ENCODE measurements at places on chromosomes 6 and 20.

DNA sequence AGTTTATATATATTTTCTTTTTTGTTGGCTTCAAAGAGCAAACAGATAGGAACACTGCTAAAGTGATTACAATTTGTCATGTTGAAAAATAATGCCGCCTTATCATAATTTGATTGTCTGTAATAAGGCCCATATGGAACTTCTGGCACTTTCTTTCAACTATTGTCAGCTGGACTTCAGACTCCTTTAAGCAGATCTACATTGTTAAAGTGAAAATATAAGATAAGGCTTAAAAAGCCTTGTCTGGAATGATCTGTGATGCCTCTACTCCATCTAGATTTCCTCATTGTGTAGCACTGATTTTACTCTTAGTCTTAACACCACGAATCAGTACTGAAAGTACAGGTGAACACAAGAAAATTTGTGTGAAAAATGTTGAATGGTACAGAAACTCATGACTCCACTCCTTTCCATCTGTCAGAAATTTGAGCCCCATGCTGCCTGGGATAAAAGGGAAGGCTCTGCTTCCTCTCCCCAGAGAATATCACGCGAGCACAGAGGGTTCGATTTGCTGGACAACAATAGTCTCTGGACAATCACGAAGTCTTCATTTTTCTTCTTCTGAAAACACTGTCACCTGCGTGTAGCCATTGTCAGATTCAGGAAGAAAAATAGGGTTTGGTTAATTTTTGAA lies 56.0 kb downstream of the BCAS1 start:
- DNase-seq, result no peak

DNA sequence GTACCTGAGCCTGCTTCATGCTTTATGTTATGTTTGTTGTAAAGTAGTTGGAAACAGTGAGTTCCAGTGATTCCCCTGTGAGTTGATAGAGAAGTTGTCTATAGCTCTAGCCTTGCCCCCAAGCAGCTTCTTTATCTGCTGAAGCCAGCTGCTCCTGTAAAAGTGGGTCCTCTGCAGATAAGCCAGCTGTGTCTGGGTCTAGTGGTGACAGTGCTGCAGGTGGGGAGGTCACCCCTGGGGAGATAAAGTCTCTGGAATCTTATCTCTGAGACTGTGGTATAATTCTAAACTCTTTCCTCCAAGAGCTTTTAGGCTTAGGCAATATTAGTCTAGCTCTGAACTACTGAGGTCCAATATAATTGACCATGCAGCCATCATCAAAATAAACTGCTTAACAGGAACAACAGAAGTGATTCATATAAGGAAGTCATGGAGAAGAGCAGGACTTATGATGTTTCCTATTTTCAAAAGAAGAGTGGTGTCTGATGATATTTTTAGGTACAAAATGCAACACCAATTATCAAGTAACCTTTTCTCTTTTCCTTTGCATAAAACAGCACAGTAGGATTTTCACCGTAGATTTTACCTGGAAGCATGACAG lies 44.2 kb upstream of the TMEM217 start:
- no peak for DNase-seq

GRCh38 chr20:41098703-41099250 lies 38.6 kb upstream of the PLCG1 start:
- DNase-seq, result no peak

DNA sequence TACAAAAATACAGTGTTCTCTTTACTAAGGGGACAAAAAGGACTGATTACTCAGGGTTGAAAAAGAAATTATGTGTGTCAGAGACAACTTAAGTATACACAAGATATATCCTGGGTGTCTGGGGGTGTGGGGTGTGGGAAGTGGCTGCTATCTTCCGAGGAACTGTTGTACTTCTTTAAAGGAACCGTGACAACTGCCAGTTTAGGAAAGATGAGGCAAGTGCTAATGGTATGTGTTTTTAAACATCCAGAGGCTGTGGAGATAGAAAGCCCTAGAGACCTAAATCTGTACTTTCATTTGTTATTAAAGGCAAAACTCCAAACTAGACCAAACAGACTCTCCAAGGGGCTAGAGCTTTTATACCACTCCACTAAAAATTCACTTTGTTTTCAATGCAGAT lies 95.6 kb downstream of the SNAP25 start:
- peak; percentile 21 for DNase-seq

- no peak for DNase-seq
Measured at GRCh38 chr6:55868176-55868575, 7.2 kb downstream of the BMP5 start.

- no peak for DNase-seq
Measured at GRCh38 chr6:31208506-31208905, 38.0 kb upstream of the POU5F1 start.

DNA sequence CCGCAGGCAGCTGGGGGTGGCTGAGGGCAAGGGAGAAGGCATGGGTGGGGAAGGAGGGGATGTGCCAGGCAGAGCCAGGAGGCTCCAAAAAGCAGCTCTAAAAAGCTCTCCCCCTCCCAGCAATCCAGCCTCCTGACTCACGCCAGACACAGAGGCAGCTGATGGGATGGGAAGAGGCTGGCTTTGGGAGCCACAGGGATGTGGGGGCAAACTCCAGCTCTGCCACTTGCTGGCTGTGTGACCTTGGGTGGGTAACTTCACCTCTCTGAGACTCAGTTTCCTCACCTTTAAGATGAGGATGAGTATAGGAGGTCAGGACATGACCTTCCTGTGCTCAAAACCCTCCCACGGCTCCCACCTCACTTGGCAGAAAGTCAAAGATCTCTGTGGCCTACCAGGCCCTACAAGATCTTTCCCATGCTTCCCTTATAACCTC lies 148.9 kb downstream of the CEBPB start:
- DNase-seq, result no peak

- no peak for DNase-seq
Measured at GRCh38 chr6:147618927-147619326, 110.4 kb downstream of the SAMD5 start.

GRCh38 chr6:154361476-154361875 lies 4.9 kb upstream of the IPCEF1 start:
- no peak for DNase-seq

- DNase-seq, result no peak
Measured at GRCh38 chr6:109875973-109876372, 102.1 kb upstream of the GPR6 start.

DNA sequence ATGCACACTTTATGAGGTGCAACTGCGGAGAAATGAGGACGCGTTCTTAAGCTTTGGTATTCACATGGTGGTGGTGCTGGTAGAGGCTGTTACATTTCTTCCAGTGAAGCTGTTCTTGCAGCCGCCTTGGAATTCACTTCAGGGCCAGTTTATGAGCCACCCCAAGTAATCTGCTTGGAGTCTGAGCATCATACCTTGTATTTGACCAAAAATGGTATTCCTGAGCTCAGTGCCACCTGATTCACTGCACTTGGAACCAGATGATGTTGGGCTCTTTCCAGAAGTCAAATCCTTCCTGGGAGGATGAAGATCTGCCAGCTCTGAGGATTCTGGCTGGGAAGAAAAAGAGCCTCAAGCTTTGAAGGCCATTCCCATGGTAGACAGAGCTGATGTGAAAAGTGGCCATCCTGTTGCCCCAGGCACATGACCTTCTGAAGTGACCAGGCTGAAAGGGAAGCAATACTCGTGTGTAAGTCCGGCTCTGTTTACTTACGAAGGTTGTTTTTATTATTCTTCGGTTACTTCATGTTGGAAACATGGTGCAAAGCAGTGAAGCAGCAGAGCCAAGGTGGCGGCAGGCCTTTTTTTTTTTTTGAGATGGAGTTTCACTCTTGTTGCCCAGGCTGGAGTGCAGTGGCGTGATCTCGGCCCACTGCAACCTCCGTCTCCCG lies 7.7 kb downstream of the MANBAL start:
- no peak for DNase-seq

DNA sequence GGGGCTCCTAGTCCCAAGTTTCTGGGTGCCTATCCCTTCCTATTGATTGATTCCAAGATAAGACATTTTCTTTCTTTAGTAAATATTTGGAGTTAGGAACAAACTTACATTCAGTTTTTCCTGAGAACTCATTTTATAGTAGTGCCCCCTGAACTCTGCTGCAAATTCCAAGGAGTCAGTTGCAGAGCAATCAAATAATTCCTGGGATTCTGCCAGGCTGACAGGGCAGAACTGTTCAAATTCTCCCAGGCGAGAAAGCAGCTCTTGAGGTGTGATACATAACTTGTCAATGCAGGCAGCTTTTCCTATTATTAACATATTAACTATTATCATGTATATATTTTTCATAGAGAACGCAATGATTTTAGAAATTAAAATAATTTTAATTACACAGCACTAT lies 15.9 kb upstream of the ZBTB24 start:
- DNase-seq, result no peak

- no peak for DNase-seq
Measured at GRCh38 chr20:21623074-21623780, 82.2 kb upstream of the PAX1 start.

- peak; percentile 79 for DNase-seq
Measured at GRCh38 chr20:53609491-53610445, 16.1 kb upstream of the ZNF217 start.

- DNase-seq, result no peak
Measured at GRCh38 chr6:106114492-106114891, 28.4 kb downstream of the PRDM1 start.

GRCh38 chr6:19432966-19433498 lies 404.1 kb upstream of the ID4 start:
- no peak for DNase-seq

DNA sequence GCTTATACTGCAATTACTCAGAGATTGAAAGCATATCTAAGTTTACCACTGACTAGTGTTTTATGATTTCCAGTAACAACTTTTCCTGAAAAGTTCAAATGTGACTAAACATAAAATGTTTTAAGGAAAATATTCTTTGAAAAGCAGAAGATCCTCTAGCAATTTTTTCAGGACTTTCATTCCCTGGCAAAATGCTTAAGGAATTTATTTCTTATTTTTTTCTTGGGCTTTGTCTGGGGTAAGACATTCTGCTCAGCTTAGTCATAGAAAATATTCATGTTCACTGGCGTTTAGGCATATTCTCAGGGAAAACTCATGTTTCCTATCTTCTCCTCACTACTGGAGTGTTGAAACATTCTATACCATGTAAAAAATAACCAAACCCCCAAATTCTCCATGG lies 235.3 kb upstream of the CEP162 start:
- no peak for DNase-seq

DNA sequence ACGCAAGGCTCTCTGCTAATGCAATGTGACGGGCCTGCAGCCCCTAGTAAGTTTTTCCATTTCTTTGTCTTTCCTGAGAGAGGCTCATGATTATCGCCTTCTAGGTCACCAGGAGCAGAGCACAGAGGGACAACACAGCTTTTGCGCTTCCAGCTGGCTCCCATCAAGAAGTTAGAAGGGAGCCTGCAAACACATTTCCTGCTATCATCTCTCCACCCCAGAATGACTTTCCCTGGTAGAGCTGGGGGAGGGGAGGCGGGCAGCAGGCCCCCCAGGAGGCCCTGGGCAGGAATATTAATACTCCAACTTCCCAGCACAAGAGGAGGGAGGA lies 35.7 kb upstream of the CCDC167 start:
- peak; percentile 23 for DNase-seq

GRCh38 chr6:2244261-2245102 lies 923 bp downstream of the GMDS start:
- DNase-seq, result peak; percentile 72

- no peak for DNase-seq
Measured at GRCh38 chr6:160301339-160301738, 42.7 kb upstream of the SLC22A2 start.

DNA sequence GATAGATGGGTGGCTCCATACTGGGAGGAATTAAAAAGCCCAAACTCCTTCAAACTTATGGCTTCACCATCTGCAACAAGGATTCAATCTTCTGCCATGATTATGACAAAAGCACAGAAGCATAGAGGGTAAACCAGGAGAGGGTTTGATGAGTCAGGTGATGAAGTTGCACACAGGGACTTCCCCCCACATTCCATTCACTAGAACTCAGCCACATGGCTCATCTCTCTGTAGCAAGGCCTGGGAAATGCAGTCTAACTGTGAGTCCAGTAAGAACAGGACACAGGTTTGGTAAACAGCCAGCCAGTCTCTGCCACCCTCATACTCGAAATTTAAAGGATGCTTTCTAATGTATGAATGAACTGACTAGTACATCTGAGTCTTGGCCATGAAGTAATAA lies 142.9 kb downstream of the HIVEP2 start:
- DNase-seq, result peak; percentile 85

DNA sequence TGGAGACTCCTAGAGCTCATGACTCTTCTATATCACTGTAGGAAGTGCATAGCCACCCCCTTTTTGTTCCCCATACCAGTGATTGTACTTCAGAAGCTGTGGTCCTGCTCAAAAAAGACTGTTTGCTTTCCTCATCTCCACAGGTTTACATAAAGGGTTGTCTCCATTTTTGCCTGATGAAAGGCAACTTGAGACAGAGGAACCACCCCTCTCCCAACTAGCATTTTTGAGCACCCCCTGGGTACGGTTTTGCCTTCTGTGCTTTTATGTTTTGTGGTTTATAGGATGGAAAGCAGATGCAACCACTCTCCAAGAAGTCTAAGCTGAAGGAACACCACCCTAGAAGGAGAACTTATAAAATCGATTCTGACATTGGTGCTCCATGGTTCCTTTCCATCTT lies 127.7 kb upstream of the SUPT3H start:
- DNase-seq, result no peak

GRCh38 chr6:162463576-162463975 lies 264.0 kb downstream of the PRKN start:
- no peak for DNase-seq

DNA sequence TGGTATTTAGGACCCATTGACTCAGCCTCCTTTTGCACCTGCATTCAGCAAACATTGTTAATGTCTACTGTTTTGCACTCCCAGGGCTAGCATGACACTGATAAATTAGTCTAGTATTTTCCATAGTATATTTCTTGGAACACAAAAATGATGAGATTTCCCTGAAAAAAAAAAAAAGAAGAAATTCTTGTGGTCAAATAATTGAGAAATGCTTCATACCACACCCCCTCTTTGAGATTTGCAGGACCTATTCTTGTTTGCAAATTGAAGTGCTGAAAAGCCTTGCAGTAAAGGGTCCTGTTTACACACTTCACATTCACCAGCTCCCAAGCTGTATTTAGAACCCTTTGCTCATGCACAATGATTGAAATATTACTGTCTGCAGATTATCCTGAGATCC lies 36.3 kb upstream of the CLIC5 start:
- DNase-seq, result no peak

DNA sequence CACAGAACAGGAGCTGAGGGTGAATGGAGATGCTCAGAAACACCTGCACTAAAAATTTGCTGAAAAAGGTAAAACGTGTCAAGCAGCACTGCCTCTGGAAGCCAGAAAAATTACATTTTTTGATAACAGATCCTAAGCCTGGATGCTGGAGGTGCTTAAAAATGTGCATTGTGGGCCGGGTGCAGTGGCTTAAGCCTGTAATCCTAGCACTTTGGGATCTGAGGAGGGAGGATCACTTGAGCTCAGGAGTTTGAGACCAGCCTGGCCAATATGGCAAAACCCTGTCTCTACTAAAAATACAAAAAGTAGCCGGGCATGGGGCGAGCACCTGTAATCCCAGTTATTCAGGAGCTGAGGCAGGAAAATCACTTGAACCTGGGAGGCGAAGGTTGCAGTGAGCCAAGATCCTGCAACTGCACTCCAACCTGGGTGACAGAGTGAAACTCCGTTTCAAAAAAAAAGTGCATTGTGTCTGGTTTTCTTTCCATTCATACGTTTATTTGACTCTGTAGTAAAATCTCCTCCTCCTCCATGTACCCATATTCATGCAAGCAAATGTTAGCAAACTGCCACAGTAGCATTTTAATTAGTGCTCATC lies 587 bp upstream of the BTN3A1 start:
- no peak for DNase-seq

- DNase-seq, result peak; percentile 31
Measured at GRCh38 chr6:161268531-161269210, 5.2 kb downstream of the AGPAT4 start.

- DNase-seq, result no peak
Measured at GRCh38 chr20:61570646-61571195, 318.7 kb downstream of the CDH4 start.

GRCh38 chr6:12968290-12968689 lies 251.7 kb downstream of the PHACTR1 start:
- DNase-seq, result no peak
